ENCODE measurements at places on chromosomes 1 and 21.

DNA sequence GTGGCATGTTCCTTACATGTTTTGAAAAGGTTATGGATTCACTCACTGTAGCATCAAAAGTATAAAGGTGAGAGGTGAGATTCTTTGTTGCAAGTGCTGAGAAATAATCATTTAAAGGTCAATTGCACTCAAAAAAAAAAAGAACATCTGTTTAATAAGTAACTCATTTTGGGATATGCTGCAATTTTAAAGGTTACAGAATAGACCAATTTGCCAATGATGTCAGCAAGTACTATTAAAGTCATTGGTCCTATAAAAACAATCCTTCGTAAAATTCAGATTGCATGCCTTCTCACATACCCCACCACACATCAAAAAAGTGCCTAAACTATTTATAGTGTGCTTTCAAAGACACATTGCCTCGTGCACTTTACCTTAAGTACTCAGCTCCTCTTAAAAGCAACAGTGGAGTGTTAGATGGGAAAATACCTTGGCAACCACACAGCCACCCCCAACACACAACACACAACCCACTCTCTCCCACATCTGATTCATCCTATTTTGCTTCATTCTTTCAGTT, 218.2 kb upstream of the ADGRL2 start:
- DNase-seq = no peak

DNA sequence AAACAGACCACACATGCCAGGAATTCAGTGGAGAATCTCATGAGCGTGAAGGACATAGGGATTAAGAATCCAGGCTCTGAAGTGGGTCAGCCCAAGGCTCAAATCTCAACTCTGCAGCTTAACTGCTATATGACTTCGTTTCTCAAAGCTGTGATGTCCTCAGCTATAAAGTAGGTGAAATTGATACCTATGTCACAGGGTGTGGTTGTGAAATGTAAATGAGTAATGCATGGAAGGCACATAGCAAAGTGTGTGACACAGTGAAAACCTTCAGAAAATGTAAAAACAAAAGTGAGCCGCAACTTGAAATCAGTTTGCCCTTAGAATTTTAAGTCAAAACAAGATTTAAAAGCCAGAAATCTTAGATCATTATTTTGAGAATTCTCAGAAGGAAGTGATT, 145.7 kb upstream of the PRMT6 start:
- no peak for DNase-seq

GRCh38 chr1:25874635-25875153, 814 bp downstream of the PAQR7 start:
- no peak for DNase-seq

DNA sequence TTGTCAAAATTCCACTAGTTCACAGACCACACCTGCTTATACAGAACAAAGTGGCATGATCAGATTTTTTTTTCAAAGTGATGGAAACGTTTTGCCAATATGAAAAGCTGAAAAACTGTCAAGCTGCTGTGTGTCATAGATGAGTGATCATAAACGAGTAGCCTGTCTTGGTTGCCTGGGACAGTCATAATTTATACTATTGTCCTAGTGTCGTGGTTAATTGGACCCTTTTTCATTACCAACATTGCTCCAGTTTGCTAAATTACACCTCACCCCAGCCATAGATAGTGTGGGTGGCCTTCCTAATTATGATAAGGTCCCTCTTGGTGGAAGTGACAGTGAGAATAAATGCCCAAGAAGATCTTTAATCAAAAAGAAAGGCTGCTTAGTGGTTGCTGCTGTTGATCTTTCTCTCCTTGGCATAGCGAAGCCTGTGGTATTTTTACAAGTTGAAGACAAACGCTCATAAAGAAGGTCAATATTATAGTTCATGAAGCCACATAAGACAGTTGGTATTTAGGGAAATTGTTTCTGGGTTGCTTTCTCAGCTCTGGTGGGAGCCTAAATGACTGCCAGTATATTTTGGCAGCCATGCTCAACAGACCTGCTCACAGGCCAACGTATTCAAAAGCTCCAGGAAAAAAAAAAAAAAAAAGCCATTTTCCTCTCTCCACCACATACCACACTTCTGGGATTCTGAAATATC, 478.1 kb downstream of the PLA2G4A start:
- no peak for DNase-seq

DNA sequence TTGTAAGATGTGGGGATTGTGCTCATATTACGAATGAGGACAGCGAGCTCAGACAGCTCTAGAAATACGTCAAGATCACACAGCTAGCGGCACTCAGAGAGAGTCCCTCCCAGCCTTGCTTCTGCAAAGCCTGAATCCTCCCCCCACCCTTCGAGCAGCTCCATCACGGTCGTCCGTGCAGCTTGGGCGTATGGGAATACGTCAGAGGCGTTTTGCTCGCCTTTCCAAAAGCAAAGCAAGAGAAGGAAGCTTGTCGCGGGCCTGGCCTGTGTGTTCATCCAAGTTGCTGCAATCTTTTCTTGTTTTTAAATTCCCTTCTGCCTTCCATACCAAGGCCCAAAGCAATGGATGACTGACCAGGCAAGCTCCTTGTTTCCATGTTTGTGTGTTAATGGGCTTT, 125.5 kb upstream of the IRF2BP2 start:
- DNase-seq = no peak

DNA sequence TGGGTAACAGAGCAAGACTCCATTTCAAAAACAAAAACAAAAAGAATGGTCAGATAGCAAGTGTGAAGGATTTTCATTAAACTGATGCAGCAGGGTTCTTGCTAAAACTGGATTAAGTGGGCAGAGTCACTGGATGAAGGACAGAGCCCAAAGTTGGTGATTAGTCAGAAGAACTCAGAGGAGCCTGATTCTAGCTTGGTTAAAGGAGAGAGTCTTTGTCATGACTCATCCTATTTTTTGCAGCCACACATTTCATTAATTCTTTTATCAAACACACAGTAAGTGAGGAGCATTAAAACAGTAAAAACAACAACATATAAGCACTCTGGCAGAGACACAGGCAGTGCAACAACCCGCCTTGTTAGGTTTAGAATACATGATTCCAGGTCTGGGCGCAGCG, 56.0 kb upstream of the EDARADD start:
- DNase-seq = no peak

- no peak for DNase-seq
These were observed at the start of gene ADAM30 for GRCh38 chr1:119896303-119896702. ADAM30 (minus strand) TSS chr1:119896515; CDS start chr1:119896336, 179 bp downstream.

- DNase-seq = no peak
These were observed 133.9 kb upstream of the CD34 start for GRCh38 chr1:208044589-208045462.

DNA sequence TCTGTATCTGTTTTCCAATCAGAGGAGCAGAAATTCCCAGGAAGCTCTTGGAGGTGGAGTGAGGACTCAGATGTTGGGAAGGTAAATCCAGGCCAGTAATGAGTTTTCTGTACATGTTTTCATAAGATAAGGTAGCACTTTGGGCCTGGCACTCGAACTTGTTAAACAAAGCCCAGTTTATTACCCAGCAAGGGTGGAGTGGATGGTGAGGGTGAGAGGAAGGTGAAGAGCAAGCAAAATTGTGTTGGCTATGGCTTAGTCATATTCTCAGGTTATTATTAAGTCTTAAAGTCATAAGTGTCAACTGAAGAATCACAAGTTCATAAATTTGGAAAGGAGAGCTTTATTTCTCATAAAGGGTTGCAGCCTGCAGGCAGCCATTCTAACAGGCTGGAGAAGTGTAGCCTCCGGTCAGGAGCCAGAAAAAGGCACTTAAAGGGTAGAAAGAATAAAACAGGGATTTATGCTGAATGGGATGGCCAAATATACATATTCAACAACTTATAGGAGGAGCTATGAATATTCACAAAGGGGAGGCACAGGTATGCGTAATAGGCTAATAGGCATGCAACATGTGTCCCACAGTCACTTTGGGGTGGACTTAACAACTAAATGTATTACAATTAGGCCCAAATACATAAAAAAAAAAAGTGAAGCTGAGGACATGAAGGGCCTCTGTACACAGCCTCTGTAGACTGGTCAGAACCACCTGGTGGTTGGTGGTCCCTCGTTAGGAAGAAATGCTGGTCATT, 523.9 kb downstream of the LMO4 start:
- no peak for DNase-seq

DNA sequence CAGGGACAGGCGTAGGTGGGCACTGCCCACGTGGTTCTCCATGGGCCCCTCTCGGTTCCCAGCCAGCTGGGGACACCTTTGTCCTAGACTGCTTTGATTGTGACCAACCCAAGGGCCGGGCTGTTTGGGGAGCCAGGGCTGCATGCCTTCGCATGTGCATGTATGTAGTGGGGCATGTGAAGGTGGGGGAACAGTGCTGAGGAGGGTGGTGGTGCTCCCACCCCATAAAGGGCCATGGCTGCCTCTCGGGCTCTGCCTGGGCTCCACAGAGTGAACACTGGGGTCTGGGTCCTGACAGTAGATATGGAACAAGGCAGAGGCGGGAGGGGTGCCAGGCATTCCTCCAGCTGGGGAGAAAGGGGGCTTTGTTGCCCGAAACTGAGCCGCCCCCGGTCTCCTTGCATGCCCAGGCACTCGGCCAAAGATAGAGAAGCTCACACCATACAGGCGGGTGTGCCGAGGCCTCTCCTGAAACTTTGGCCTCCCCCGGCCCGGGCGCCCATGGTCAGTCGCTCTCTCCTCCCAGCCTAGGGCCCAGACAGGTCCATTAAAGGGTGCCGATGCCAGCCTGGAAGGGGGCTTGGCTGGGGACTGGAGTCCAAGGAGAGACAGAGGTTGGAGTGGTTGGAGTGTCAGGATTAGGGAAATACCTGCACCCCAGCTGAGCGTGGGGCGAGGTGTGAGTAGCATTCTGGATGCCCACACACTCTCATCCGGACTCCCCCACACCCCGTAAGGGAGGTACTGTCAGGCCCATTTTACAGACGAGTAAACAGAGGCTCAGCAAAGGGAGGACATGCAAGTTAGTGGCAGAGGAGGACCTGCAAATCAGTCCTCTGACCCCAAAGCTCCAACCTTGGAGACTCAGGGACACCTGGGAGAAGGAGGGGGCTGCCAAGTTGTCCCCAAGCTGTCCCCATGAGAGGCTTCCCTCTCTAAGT, 41.1 kb downstream of the EPHA2 start:
- no peak for DNase-seq

GRCh38 chr1:233641029-233641428, 27.1 kb downstream of the KCNK1 start:
- no peak for DNase-seq

GRCh38 chr1:186710696-186711095, 30.5 kb upstream of the PTGS2 start:
- DNase-seq = no peak

DNA sequence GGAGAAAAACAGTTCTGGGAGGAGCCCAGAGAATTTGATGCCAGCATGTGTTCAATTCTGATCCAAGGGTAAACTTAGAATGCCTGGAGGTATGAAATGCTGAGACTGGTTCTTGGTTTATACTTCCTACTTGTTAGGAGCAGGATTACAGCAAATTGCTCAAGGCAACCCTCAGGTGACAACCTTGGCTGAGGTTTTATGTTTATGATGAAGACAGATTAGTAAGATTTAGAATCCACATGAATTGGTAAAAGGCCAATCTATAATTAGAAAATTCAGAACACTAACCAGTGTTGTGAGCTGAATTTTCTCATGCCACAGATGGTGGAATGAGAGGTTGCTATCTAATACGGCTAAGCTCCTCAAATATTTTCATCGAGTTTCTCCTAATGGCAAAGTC, 235.3 kb upstream of the NRIP1 start:
- no peak for DNase-seq

DNA sequence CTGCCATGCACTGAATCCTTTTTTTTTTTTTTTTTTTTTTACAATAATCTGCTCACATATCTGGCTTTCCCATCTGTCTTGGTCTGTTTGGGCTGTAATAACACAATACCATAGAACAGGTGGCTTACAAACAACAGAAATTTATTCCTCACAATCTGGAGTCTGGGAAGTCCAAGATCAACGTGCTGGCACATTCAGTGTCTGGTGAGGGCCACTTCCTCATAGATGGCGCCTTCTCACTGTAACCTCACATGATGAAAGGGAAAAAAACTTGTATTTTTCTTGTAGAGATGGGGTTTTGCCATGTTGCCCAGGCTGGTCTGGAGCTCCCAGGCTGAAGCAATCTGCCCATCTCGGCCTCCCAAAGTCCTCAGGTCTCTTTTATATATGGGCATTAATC, 13.0 kb upstream of the PARP1 start:
- no peak for DNase-seq

DNA sequence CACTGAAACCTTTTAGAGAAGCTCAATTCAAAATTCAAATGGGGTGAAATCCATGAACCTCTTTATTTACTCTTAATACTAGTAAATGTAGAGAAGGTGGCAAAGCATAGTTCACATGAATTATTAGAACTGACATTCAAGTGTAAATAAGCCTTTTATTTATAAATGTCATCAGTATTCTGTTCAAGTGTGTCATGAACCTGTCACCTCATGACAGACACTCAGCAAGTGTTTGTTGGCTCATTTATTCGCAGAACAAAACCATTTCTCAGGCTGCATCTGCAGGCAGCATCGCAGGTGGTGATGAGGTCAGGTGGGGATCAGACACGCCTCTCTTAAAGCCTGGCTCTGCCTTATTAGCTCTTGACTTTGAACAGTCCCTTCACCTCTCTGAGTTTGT, 116.6 kb downstream of the SETD4 start:
- DNase-seq = no peak

DNA sequence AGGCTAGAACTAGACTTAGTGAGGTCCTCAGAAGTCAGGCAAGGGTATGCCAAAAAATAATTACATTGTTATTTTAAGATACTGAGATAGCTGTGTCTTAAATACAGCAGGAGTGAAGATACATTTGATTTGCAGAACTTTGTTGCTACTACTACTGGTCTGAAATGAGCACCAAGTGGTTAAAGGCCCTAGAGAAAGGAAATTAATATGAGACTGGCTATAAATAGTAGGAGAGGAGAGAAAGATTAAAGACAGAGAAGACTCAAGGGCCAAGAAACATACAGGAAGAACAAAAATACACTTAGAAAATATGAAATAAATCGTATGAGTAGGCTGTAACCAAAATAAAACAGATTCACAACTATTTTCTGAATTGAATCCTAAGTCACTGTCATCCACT, 21.3 kb downstream of the HNRNPR start:
- no peak for DNase-seq

DNA sequence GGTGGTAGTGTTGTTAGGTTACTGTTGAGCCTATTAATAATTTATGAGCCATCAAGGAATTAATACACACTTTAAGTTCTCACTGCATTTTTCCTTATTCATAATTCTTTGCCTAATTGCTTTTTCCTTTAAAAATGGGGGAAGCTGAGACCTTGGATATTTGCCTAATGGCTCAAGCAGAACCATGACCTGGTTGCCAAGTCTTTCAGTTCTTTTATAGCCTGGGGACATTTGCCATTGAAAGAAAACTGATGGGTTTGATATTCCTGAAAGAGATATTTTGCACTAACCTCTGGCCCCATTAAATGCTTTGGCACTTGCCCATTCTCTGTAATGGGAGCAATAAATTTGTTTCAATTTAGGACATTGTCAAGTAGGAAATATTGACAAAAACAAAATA, 18.5 kb upstream of the LRRC53 start:
- no peak for DNase-seq

Data from GM04504 (cell line).